ENCODE measurements at places on chromosomes 2 and 18.

DNA sequence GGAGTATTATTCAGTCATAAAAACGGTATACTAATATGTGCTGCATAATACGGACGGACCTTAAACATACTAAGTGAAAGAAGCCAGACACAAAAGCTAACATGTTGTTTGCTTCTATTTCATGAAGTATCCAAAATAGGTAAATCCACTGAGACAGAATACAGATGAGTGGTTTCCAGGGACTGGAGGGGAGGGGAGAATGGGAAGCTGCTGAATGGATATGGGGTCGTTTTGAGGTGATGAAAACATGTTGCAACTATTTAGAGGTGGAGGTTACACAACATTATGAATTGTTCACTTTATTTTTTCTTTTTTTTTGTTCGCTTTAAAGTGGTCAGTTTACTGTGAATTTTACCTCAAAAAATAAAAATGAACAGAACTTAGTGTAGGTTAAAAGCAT is 52.9 kb downstream of the RAB10 start:
- no peak for DNase-seq

DNA sequence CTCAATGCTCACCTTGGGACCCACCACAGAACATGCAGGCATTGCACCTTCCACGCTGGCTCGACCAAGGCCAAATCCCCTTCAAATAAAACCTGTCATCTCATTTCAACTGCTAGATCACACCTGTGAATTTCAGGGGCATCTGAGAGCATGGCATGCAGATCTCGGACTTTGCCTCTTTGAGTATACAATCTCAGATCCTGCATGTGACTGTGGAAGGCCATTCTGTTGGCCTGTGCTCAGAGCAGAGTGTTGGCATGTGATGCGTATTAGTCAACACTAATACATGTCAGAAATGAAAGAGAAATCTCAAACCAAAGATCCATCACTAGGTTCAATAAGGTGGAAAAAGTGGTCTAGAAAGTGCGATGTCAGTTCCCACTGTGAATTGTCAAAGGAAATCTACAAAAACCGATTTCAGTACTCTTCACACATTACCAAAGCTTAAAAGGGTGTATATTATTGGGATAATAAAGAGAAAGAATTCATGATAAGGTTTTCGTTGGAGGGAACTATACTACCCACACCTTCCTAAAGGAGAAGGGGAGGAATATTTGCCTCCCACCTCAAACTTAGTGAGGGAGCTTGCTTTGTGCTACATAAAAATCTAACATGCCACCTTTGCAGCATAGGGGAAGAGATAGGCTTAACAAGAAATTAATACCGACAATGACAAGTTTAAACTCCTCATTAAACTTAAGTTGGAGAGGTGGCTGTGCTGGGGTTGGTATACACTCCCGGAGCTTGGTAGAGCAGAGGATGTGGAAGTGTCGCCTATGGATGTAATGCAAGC is 7.8 kb downstream of the XDH start:
- no peak for DNase-seq

DNA sequence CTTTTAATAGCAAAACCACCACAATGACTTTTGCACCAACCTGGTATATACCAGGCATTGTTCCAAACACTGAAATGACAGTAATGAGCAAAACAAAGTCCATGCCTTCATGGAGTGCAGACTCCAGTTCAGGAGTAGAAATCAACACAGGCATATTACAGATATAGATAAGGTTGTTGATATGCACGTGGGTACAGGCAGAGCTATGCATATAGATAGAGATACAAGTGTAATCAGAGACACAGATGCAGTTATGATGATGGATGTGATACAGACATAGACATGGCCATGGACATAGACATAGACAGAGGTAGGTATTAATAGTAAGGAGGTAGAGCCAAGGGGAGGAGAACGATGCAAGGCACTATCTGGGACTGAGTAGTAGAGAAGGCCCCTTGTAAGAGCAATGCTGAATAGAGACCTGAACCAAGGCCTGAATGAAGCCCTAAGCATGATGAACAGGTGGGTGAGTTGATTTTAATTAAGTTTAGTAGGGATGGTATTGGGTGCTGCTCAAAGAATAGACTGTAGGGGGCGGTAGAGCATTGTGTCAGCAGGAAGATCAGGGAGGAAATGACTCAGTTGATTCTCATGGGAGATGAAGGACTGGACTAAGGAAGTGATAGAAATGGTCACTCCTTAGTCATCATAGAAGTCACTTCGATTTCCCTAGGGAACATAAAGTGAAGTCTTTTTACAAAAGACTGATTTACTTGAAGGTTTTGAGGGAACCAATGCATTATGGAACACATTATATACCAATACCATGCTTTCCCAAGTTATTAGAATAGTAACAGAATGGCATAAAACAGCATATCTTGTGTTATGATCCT is 39.4 kb downstream of the CMPK2 start:
- DNase-seq, result peak; percentile 54

DNA sequence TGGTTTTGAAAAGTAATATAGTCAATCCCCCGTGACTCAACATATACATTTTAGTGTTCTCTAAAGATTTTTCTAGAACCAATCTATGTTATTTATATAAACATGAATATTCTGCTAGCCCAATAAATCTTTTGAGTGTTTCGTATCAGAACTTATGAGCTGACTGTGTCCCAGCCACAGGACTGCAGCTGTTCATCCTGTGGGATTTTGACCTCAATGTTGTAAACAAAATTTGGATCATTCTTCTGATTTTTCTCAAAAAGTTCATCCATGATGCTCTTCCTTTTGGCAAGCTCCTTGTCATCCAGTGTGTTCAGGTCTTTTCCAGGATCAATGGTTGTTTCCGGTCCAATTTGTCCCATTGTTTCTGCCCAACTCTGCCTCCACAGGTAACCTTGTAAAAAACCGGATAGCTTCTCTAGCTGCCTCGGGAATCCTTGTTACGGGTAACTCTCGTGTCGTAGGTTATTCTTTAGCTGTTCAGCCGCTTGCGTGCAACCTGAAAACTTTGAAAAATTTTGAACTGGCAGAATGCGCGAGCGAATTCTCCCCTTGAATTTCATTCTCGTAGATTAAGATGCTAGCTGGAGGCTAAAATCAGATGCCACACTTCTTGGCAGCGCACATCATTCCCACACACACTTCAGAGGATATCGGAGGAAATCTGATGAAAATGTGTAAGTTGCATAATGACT is 195.2 kb downstream of the SH3BP4 start:
- no peak for DNase-seq

DNA sequence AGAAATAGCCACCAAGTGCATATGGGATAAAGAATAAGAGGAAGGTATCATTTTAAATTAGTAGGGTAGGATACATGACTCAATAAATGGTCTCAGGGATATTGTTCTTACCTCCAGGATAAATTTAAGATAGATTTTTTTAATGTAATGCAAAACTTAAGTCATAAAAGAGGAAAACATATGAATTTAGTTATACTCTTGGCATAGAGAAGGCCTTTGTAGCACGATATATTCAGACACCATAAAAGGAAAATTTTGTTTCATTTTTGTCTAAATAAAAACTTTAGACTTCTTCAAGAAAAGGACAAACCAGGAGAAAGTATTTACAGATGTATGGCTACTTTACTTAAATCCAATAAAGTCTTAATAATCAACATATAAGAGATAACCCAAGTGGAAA is 78.5 kb upstream of the CAB39 start:
- no peak for DNase-seq

- no peak for DNase-seq
Observed at GRCh38 chr2:134208825-134209224, 45.0 kb upstream of the MGAT5 start.

GRCh38 chr2:85719609-85720240 is 25.6 kb downstream of the GNLY start:
- no peak for DNase-seq

DNA sequence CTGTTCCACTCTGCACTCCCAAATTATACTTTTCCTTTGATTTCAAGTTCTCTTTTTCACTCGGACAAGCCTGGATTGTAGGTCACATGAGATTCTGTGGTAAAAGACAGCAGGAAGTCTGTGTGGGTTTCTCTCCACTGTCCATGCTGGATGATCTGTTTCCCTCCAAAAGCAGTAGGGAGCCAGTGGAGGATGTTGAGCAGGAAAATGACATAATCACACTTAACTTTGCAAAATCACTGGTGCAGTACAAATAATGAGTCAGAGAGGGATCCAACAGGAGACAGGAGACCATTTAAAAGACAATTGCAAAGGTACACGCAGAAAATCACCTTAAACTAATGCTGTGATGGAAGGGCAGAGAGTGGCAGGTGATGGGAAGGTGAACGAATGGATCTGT is 301.3 kb downstream of the ZNF407 start:
- DNase-seq, result no peak

- DNase-seq, result no peak
Observed at GRCh38 chr2:240290432-240291336, 144.8 kb upstream of the GPC1 start.

- DNase-seq, result no peak
Observed at GRCh38 chr2:128602699-128603101, 284.0 kb upstream of the HS6ST1 start.

- DNase-seq, result peak; percentile 68
Observed at GRCh38 chr2:218839430-218839829, 7.8 kb upstream of the PRKAG3 start.

GRCh38 chr2:212900715-212901114 is 250.7 kb downstream of the IKZF2 start:
- DNase-seq, result no peak

- no peak for DNase-seq
Observed at GRCh38 chr2:142310530-142310929, 179.7 kb upstream of the LRP1B start.

DNA sequence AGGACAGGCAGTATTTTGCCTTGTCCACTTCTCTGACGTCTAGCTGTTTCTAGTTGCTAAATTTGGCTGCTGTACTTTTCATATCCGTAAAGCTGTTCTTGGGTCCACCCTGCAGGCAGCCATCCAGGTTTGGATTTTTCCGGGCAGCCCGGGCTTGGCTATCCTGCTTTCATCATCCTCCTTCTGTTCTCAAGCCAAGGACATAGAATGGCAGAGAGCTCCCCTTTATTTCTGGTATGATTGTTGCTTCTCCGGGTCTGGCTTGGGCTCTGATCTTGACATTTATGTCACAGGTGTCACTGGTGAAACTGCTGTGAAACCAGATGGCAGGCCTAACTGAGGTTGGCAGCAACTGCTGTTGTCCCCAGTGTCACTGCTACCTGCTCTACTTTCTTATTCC is 35.5 kb downstream of the SCN2A start:
- DNase-seq, result no peak

DNA sequence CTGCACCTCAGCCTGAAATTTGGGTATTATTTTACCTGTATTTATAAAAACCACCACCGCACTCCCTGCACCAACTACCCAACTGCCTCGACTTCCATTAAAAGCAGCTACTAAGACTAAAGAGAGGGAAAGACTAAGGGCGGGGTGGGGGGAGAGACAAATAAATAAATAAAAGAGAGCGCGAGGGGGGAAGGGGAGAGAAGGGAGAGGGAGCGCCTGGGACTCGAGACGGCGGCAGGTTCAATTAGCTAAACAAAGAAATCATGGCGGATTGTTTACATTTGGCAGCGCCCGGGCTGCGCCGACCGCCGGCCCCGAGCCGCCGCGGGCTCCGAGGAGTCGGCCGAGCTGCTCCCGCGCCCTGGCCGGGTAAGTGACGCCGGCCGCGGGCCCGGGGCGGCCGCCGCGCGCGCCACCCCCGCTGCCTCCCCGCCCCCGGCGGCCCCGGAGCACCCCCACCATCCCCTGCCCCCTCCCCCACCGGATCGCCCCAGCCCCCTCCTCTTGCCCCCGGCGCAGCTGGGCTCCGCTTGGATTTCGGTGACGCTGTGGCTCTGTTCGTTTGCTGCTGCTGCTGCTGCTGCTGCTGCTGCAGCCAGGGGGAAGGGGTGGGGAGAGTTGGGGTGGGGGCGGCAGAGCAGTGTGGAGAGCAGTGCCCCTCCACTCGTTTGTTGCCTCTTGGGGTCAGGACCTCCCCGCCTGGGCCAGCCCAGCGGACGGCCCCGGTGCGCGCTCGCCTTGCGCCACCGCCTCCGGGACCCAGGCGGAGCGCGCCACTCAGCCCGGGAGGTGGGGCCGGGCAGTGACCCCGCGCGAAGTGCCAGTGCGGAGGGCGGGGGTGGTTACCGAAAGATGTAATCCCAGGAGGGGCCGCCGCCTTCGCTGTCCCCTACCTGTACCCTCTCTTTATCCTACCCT is 187.2 kb upstream of the FANCL start:
- no peak for DNase-seq

- no peak for DNase-seq
Observed at GRCh38 chr2:95275601-95276243, 1.5 kb downstream of the PROM2 start.

GRCh38 chr2:118122594-118123281 is 34.5 kb downstream of the INSIG2 start:
- DNase-seq, result peak; percentile 19

- DNase-seq, result no peak
Observed at GRCh38 chr2:107281637-107282036, 395.7 kb upstream of the ST6GAL2 start.

GRCh38 chr18:39406941-39407340 is 1841.3 kb upstream of the CELF4 start:
- no peak for DNase-seq
